Peyer's patch (tissue), 4 donors: ENCODE measurements at places on chromosomes 7 and 10.

- no peak for DNase-seq
Measured at GRCh38 chr10:11335881-11336430, 275.5 kb downstream of the USP6NL start.

GRCh38 chr10:102704915-102705314, 9.3 kb downstream of the ARL3 start:
- DNase-seq: no peak

DNA sequence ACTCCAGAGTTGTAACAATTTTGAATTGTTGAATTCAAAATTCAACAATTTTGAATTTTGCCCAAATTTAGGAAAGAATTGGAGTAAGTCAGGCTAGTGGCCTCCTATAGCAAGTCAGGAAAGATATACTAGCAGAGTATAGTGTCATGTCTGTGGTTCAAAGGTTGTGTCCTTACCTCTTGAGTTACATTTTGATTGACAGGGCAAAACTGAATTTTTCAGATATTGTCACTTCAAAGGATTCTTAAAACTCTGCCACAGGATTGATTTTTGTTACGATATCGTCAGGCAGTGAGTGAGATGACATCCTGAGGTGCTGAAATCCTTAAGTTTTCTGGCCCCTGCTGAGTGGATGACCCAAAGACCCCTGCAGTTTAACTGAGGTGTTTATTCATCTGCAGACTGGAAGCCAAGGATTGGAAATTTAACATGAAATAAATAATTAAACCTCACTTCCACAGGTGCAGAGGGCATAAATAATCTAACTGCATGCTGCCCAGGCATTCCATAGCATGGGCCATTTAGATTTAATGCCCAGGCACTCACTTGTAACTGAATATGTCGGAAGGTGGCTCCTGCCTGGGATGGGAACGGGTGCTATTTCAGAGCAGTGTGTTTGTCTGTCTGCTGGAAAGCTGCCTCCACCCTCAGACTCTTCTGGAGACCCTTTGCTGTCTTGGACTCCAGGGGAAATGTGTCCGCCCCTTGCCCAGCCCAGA, 50.8 kb downstream of the RBM20 start:
- DNase-seq: no peak

- DNase-seq: peak; percentile 12
Measured at GRCh38 chr7:45646996-45647825, 73.0 kb downstream of the ADCY1 start.

- no peak for DNase-seq
Measured at GRCh38 chr7:100887516-100888290, 1.8 kb downstream of the UFSP1 start.

DNA sequence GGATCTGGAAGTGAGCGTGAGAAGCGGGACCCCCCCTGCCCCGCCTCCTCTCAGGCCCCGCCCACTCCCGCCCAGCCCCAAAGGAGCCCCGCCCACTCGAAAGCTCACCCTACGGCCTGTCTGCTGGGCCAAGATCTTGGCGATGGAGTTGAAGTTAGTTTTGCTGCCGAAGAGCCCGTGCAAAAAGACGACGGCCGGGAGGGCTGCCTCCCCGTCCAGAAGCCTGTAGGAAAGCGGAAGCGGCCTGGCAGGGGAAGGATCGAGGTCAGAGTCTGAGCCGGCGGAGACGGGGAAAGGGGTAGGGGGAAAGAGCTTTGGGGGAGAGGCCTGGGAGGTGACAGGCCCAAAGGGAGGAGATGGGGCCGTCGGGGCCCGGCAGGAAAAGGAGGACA, 386 bp downstream of the ABHD11 start:
- DNase-seq: peak; percentile 84

GRCh38 chr7:134729895-134730294, 49.5 kb upstream of the CALD1 start:
- no peak for DNase-seq

GRCh38 chr7:76381814-76382213, 23.0 kb upstream of the YWHAG start:
- DNase-seq: no peak

GRCh38 chr10:19704544-19704943, 111.7 kb upstream of the PLXDC2 start:
- no peak for DNase-seq

GRCh38 chr7:108067844-108068243, 62.3 kb downstream of the LAMB4 start:
- DNase-seq: no peak

DNA sequence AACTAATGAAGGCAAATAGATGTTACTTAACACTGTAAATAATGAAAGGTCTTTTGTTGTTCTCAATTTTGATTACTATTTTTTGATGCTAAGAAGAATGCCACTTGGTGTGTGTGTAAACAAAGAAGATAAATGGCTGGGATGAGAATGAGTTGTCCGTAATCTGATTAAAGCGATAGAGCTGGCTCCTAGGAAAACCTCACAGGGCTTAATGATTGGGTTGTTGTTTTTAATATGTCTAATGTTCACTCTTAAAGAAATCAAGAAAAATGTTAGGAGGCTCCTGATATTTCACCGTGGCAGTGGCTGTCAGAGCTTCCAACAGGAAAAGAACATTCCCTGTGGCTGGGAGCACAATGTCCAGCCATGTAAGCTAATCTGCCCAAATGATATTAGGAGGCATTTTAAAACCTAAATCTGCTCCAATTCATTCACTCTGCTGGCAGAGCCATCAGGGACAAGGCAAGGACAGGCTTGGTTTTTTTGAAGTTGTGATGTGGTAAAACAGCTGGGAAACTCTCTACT, 243.9 kb downstream of the SNX10 start:
- DNase-seq: no peak

GRCh38 chr7:84700563-84701370, 486.1 kb downstream of the SEMA3D start:
- DNase-seq: no peak

- DNase-seq: no peak
Measured at GRCh38 chr10:95789902-95790301, 33.9 kb downstream of the ENTPD1 start.

DNA sequence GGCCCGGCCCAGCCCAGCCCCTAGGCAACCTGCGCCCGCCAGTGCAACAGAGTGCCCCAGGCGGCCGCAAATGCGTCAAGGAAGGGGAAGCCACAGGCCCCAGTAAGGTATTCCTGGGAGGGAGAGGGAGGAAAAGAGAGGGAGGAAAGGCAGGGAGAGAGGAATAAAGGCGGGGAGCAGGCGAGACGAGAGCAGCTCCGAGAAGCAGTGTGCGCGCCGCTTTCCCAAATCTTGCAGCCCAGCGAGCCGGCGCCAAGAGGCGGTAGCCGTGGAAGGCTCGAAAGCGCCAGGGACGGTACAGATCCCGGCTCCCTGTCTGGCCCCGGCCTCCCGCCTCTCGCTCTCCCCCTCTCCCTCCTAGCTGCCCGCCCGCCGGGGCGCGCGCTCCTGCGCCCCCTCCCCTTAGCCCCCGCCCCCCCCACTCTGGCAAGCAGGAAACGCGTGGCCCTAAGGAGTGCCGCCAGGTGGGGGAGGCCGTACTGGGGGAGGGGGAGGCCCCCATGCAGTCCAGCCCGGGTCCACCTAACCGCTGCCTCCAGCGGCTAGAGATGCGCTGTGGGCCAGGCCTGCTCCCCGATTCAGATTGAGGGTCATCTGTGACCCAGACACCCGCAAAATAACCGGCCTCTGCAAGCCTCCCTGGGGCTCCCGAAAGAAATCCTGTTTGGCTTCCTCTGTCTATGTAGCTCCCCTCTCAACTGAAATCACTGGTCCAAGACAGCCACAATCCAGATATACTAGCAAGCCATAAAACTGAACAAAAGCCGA, 4.3 kb downstream of the HOXA10 start:
- DNase-seq: no peak

- no peak for DNase-seq
Measured at GRCh38 chr7:45685619-45686240, 111.6 kb downstream of the ADCY1 start.

DNA sequence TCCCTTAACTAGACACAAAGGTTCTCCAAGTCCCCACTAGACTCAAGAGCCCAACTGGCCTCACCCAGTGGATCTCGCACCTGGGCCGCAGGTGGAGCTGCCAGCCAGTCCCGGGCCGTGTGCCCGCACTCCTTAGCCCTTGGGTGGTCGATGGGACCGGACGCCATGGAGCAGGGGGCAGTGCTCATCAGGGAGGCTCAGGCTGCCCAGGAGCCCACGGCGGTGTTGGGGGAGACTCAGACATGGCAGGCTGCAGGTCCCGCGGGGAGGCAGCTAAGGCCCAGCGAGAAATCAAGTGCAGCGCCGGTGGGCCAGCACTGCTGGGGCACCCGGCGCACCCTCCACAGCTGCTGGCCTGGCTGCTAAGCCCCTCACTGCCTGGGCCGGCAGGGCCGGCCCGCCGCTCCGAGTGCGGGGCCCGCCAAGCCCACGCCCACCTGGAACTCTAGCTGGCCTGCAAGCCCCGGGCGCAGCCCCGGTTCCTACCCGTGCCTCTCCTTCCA, 130.5 kb downstream of the RALA start:
- DNase-seq: no peak

DNA sequence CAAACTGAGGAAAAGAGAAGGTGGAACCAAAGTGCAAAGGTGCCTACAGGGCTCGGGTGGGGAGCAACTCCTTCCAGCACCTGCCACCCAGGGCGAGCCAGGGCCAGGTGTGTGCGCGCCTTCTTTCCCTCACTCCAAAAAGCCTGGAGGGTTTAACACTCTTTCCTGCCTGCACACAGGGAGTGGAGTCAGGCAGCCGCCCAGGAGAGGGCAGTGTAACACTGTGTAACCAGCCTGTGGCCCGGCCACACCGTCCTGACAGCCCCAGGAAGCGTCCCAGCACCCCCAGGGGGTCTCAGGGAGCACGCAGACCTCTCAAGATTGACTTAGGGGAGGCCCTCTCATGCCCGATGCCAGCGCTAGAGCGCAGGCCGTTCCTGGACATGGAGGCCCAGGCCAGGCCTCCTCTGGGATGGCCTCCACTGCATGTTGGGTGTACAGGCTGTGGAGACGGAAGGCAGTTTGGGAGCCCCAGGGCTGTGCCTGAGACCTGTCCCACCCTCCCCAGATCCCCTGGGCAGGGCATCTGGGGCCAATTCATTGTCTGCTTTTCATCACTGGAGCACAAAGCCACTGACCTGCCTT, 13.4 kb downstream of the BRI3 start:
- DNase-seq: peak; percentile 81

DNA sequence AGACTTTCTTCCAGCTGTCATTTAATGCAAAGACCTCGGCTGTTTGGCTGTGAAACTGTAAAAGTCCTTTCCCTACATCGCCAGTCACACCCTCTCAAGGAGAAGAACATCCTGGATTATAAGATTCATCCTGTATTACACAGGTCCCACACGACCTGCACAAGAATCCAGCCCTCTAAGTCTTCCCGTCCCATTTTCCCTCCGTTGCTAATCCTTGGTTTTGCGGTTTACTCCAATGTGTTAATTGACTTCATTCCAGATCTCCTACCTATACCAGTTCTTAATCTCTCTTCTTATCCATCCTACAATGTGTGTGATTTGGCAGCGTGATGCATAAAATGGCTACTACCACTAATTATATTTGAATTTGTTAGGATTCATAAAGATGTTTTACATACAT, 110.4 kb downstream of the COL28A1 start:
- DNase-seq: no peak

GRCh38 chr7:129122078-129122750, 22.3 kb upstream of the TSPAN33 start:
- DNase-seq: no peak

DNA sequence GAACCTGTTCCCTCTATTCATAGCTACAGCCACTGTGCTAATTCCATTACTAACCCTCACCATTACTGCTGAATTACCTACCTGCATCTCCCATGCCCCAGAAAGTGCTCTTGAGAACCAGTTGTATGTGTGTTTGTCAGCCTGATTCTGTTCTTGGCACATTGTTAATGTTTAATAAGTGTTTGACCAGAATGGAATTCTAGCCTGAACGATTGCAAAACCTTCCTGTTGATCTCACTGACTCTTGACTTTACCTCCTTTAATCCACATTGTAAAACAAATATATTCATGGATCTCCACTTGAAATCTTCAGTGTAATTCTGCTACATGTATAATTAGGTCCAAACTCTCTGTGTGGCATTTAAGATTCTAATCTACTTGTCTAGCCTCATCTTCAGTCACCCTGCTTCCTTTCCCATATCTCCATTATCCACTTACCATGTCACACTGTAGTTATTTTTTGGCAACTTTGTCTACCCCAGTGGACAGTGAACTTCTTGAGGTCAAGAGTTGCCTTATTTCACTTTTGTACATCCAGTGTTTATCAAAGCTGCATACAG, 4.9 kb downstream of the ZNF277 start:
- no peak for DNase-seq

GRCh38 chr7:95062901-95063300, 155.5 kb downstream of the PPP1R9A start:
- DNase-seq: no peak

GRCh38 chr7:70047891-70048448, 449.7 kb downstream of the AUTS2 start:
- no peak for DNase-seq

DNA sequence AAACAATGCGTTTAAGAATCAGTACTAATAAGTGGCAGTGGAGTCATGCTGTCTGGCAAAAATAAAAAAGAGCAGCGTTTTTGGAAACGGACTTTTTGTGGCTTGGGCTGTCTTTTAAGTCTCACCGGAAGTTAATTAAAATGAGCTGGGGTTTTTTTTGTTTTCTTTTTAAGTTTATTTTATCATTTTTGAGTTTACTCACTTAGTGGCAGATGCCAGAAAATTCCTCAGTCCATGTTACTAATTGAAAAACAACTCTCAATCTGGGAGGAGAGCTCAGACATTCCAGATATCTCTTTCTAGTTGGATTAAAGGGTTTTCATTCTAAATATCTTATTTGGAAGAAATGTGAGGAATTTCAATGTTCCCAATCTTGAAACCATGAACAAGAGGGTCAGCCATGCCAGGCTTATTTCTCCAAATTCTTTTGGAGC, 133.8 kb upstream of the AGR3 start:
- no peak for DNase-seq

DNA sequence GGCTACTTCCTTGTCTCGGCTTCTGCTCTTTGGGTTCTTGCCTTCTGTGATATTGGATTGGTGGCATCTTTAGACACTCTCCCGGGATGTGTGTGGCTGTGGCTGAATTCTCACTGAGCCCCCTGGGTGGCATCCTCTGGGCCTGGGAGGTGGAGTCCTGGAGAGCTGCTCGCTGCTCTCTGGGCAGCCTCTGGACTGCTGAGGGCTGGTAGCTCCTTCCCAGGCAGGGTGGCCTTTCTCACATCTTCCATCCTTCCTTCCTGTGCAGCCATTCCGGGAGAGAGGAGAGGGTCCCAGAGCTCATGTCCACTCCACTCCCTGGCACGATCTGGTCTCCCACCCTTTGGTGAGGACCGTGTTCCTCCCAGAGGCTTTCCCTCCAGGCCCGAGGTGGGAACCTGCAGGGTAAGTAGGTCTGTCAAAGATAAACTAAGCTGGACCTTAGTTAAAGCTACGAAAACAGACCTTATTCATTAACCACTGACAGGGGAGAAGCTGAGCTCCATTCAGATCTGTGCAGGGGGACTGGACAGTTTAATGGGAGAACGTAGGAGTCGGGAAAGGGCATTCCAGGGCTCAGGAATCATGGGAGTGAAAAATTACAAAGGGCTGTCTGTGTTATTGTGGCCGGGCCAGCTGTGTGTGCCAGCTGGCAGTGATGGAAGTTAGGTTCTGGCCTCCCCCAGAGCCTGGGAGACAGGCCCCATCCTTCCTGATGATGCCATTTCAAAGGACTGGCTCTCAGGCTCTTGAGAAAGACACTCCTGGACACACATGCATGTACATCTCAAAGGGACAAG, 8.7 kb downstream of the ATP6V0E2 start:
- DNase-seq: no peak
